Hematopoietic multipotent progenitor cell treated with erythropoietin and hydrocortisone succinate and interleukin-3 and kit ligand, for 17 days (in vitro differentiated cells): ENCODE measurements at places on chromosomes 3 and 15.

- DNase-seq, result no peak
Observed at GRCh38 chr3:143428294-143428693, 308.7 kb downstream of the CHST2 start.

GRCh38 chr3:186383026-186383993 is 21.3 kb upstream of the DGKG start:
- DNase-seq, result no peak

DNA sequence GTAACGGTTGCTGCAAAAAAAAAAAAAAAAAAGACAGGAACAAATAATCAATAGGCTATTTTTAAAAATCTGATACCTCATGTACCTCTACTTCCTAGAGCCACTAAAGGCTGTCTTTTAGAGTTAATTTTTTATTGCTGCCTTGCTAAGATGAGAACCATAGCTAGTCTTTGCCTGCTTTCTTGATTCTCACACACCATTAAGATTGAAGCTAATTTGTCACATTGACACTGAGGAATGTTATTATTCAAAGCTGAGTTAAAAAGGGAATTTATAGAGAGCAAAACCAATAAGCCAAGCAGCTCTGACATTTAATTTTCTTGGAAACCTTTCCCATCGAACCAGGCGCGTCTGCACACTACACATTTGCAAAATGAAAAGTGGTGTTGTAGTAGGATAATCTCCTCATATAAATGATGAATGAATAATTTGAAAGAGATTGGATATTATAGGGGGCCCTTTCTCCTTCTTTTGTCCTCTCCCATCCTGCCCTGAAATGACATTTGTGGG is 149.7 kb downstream of the TMEM108 start:
- DNase-seq, result no peak

DNA sequence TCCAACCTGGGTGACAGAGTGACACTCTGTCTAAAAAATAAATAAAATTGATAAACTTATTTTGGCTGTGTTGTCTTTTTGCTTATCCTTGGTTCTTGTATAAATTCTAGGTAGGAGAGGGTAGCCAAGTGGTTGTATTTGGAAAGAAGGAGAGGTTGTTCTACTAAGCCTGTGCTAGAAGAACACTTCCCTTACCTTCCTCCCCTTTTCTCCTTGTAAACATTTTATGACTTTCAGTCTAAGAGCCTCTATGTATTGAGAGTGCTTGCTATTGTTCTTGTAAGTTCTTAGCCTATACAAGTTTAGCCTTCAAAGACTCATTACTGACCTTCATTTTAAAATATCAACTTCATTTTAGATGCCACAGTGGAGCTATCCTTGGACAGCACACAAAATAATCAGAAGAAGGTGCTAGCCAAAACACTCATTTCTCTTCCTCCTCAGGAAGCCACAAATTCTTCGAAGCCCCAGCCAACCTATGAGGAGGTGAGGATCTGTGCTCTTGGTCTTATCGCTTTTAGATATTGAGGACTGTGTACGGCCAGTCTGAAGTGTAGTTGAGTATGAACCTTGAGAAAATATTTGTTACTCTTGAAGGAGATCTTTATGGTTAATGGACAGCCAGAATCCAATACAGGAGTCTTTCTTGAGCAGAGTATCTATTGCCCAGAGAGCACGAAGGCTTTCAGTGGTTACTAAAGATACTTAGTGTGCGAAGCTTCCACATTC is 22.1 kb downstream of the SNX1 start:
- no peak for DNase-seq

- no peak for DNase-seq
Observed at GRCh38 chr3:150956376-150956775, 16.2 kb downstream of the CLRN1 start.

DNA sequence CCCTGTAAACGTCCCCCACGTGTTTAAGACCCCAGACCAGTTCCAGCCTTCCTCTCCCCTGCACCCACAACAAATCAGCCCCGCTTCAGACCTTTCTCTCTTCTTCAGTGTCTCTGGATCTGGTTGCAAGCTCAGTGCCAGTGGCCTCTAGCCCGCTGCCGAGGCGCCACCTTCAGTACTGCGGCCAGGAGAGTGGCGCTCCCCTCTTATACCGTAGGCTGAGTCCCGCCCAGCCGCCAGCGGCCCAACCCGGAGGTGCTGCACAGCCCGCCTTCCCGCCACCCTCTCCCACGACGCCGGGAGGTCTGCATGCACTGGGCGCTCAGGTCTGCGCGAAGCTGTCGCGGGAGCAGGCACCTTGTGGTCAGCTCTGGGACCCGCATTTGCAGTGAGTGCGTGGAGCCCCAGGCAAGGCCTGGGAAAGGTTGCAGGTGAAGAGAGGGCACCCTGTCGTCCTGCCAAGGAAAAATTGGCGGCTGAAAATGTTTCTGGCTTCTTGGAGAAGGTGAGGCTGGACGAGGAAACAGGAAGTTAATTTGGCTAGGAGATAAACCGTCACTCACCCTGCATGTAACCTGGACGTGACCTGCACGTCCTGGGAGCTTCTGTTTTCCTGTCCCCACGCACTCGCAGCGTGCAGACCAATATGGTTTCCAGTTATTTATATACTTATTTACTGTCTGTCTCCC is at the start of gene C2CD4B:
Gene C2CD4B (minus strand): TSS at position 182 of the 689 bp plus-strand sequence. CDS start 301 bp downstream, outside the sequence.
- DNase-seq, result no peak
